ENCODE measurements at places on chromosomes 7 and 10. TPM values are rescaled to one million over a fixed set of nuclear protein-coding genes. Genes with fewer than 3 reads are reported as not detected.

DNA sequence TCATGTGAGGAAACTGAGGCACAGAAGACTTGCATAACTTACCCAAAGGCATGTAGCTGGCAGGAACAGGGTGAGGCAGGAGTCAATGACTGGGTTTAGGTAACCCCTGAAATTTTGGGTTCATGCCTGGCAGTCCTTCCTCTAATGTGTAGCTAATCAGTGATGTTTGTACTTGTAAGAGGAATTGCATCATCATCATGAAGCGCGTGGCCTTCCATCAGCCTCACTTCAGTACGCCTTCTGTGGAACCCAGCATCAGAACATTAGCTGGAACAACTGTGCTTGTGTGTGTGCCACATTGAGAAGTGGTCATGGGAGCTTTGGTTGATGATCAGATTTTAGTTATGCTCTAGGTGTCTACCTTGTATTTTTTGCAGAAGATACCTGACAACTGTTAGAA is 18.2 kb upstream of the STMP1 start:
- DNase-seq = no peak

DNA sequence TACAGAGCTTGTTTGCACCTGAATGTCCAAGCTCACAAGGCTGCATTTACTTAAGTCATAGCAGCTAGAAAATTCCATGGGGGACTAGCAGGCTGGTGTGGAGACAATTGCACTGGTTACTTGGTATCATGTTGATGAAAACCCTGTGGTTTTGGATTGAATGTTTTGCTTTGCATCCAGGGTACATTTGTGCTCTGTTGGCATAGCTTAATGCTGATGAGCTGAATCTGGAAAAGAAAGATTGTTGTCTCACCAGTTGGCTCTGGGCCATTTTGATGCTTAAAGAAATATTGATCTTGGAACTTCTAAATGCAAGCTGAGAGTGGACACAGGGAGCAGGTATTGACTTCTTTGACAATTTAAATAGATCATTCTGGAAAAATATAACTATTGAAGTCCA is 122.5 kb upstream of the MBL2 start:
- DNase-seq = no peak

DNA sequence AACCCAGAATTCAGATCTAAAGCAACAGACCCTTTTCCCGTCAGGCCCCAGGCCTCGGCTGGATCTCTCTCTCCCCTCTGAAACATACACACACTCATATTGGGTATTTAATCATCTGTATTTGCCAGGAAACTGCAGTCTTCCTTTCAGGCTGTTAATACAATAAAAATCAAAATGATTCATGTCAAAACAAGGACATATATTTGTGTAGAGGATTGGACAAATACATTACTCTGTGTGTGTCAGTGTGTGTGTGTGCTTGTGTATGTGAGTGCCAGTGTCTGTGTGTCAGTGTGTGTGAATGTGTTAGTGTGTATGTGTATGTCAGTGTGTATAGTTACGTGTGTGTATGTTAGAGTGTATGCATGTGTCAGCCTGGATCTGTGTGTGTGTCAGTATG is 90.8 kb downstream of the JCAD start:
- no peak for DNase-seq

DNA sequence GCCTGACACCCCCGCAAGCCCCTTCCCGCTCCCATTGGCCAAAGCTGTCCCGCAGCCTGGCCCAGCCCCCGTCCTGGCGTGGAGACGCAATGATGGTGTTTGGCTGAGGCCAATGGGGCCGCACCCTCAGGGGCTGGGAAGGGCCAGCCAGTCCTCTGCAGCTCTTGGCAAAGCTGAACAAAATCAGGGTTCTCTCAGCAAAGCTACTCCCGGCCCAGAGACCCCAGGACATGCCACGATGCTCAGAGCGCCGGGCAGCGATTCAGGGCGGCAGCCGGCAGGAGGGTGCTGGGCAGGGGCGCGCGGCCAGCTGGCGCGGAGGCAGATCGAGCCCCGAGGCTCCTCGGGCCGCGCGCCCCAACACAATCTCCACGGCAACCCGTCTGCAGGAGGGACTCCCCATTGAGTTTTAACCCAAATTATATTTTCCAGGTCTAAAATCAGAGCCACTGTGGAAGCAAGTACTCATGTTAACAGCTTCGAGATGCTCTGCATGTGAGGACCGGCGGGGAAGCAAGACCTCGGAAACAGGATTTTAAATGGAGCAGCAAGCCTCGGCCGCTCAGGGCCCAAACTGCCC is 8.8 kb upstream of the CNPY1 start:
- DNase-seq = no peak

DNA sequence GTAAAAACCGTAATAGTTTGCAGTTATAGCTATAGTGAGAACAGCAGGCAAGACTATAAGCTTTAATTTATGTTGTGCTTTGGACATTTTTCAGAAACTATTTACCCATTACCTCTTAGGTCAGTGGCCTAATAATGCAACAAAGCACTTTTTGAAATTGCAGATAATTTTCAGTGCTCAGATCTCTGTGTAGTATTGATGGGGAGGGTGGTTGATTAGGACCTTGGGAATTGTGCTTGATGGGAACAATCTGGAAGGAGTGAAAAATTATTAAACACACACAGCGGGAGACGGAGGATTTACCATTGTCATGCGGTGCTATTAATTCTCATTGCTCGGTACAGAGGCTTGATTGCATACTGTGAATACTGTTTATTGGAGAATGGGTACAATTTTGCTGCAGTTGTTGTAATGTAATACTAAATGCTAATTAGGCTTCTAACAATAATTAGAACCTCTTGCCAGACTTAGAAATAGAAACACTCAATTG is 304.8 kb downstream of the LRMDA start:
- no peak for DNase-seq

- no peak for DNase-seq
These were observed 263.2 kb downstream of the DGKB start for GRCh38 chr7:14639329-14639728.

DNA sequence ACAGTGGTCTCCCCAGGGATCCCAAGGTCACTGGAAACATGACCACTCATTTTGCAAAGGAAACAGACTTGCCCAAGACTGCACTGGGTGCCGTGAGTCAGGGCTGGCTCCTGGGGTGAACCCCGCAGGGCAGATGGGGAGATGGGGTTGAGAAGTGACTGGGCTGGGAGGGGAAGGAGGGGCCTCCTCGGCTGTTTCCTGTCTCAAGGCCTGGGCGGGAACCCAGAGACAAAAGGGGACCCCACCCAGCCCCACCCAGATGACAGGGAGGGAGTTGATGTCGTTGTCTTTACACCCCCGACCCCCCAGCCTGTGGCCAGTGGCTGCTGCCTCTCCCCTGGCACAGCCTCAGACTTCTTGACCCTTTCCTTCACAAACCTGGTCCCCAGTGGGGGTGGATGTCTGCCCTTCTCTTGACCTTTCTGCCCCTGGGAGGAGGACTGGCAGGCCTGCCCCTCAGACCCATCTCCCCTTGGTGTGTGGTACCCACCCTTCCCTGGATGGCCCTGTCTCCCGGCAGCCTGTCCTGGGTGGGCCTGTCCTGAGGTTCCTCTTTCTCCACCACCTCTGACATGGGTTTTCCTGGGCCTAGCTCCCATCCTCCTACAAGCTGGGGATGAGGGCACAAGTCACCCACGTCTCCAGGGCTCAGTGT is 1.4 kb downstream of the MYO1G start:
- DNase-seq = no peak

DNA sequence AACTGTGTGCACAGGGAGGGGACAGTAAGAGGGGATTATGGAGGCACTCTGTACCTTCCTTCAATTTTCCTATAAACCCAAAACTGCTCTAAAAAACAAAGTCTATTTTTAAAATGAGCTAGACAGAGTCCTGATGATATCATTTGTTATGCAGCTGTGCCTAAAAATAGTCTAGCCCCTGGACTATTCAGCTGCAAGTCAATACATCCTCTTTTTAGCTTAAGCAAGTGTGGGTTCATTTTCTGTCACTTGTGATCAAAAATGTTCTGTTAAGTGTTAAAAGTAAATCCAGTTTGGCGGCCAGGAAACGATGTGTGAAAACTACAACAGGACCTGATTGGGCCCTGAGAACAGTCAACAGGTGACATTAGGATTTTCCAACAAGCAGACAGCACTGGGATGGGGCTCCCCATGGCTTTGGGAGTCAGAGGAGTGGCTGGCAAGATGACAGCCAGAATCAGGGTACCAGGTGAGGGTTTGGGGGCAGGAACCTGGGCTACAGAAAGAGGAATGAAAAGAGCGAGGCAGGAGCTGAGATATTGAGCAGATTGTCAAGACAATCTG is 33.9 kb downstream of the FAM107B start:
- DNase-seq = no peak

- DNase-seq = no peak
These were observed 143.1 kb downstream of the ZNF365 start for GRCh38 chr10:62517252-62517651.

GRCh38 chr10:102545997-102546396 is 42.2 kb downstream of the SUFU start:
- DNase-seq = no peak

DNA sequence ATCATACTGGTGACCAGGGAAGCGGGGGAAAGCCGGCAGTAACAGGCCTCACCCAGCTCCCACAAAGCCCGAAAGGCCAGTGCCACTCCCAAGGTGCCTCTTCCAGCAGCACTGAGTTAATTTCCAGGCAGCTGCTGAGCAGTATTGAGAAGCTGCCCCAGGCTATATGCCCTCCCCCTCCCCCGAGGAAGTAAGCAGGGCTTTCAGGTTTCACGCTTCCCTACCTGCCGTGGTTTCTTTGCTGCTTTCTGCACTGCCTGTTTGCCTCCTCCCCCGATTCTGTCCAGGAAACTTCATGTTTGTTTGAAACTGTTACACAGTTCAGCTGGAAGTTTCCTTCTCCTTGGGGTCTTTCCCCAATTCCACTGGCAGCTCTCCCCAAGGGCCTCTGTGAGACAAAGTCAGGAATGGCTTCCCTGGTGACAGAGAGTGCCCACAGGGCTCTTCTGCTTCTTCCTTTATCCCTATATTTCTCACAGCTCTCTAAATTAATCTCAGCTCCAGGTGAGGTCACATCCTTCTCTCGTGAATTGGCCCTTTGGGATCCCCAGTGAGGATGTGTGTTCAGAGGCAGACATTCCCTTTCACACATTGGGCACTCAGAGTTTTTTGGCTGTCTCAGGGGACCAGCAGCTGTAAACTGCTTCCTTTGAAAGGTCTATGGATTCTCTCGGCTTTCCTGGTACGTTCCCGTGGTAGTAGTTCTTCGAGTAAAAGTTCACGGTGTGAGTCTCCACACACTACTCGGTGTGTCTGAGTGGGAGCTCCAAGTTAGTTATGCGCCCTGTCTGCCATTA is 19.4 kb downstream of the C1GALT1 start:
- DNase-seq = no peak

DNA sequence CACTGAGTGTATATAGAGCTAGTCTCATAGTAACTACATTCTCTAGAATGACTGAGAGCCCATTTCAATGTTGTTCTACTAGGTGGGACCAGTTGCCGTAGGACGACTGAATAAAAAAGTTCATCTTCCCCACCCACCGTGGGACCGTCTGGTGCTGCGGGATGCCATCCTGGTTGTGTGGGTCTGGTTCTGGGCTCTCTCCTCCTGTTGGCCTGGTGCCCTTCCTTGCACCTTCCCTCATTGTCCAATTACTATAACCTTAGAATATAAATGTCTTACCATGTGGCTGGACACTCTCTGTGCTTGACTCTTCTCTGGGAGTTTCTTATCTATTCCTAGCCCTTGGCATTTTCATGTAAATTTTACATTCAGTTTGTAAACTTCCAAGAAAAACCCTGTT is 344.4 kb downstream of the TCERG1L start:
- no peak for DNase-seq

- peak; percentile 15 for DNase-seq
These were observed at the start of gene FLNC for GRCh38 chr7:128830231-128831177. FLNC (plus strand) TSS chr7:128830406; CDS start chr7:128830638, 232 bp downstream.

GRCh38 chr7:20343205-20343604 is 12.5 kb downstream of the ITGB8 start:
- no peak for DNase-seq

DNA sequence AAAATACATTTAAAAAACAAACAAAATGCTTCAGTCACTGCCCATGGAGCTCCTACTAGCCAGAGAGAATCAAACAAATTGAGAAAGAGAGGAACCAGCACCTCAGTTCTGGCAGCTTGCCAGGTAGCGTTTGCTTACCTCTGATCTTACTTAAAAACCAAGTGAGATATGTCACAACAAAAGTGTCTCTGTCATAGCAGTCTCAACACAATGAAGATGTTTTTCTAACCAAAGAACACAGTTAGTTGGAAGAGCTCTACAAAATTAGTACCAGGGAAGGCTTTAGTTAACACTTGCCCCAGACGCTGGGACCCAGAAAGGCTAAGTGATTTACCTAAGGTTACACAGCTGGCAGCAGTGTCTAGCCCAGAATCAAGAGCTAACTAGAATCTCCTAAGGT is 3.4 kb downstream of the DOCK4 start:
- DNase-seq = peak; percentile 15

DNA sequence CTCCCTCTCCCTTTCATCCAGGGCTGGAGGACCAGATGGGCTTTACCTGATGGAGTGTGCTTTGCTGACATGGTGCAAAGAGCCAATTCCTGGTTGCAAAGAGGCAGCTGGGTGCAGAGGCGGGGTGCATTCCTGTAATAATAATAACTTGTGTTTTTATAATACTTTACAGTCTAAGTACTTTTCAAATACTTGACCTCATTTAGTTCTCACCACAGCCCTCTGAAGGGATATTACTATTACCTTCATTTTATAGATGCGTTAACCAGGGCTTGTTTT is 70.4 kb downstream of the TCF7L2 start:
- DNase-seq = no peak

The DGKI gene
- total RNA-seq = 21.6 TPM

The SH2D4B gene
- total RNA-seq = not detected

The MRPS17 gene
- 24.9 TPM for total RNA-seq

The DUSP5 gene
- 72.7 TPM for total RNA-seq

The CAV1 gene
- 437 TPM for total RNA-seq

The TLX1 gene
- total RNA-seq = not detected

The MACC1 gene
- not detected for total RNA-seq

The SORCS1 gene
- 0.40 TPM for total RNA-seq

The P4HA1 gene
- 25.2 TPM for total RNA-seq

The DPYSL4 gene
- total RNA-seq = not detected

The PRLHR gene
- not detected for total RNA-seq

Data from HT1080 (cell line).